ENCODE measurements at places on chromosomes 6 and 20.

DNA sequence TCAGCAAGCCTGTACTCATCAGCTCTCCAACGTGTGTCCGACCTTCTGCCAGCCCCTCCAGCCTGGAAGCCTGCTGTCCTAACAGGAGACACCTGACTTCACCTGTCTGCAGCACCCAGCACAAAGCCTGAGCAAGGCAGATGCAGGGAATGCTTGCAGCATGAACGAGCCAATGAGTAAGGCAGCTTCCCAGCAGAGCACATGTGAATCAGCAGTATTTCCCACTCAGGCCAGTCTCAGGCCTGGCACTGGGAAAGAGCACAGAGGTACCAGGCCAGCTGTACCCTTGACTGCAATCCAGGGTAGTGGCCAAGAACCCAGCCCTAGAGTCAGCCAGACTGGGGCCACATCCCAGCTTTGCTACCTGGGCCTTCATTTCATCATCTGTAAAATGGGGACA, 120.8 kb downstream of the MAFB start:
- DNase-seq, result no peak

GRCh38 chr6:34485321-34486060, 19.6 kb downstream of the PACSIN1 start:
- no peak for DNase-seq

DNA sequence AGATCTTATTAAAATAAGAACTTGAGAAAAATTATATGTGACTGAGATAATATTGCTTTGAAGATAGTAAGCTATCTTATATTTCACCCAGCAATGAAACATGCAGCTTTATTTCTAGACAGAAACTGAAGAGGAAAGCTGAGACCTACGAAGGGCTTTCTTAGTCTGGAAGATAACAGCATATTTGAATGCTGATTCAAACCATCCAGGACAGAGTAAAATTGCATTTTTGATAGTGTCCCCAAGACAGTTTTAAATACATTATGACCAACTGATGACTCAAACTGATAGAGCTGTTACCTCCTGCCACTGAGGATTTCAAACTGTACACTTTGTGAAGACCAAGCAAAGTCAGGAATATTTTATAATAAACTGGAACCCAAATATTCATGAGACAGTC, 409.6 kb downstream of the GRIK2 start:
- DNase-seq, result no peak

DNA sequence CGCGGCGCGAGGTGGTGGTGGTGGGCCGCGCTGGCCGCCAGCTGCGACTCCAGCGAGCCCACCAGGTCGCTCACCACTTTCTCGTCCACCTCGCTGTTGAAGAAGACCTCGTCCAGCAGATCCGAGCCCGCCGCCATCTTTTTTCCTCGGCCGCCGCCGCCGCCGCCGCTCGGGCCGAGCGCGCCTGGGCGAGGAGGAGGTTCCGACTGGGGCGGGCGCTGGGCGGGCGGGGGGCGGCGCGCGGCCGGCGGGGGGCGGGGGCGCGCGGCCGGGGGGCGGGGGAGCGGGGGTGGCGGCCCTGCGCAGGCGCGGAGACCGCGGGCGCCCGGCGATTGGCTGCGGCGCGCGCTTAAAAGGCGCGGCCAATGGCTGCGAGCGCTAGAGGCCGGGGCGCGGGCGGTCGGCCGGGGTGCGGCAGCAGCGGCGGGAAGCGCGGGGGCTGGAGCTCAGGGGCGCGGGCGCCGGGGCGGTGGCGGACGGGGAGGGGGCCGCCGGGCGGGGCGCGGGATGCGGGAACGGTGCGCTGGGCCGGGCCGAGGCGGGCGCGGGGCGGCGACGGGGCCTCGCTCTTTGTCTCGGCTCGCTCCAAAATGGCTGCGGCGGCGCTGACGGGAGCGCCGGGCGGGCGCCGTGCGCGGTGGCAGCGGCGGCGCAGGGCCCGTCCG, at the start of gene TAF4:
TAF4 (minus strand) TSS at position 208 of the 665 bp plus-strand sequence; CDS start at position 137, 71 bp downstream.
- peak; percentile 87 for DNase-seq

Data from activated CD4-positive, alpha-beta T cell treated with anti-CD3 and anti-CD28 coated beads for 36 hours (primary cell).